Regular cardiac myocyte (primary cell): ENCODE measurements at places on chromosomes 5 and 9. TPM values are rescaled to one million over a fixed set of nuclear protein-coding genes. Genes with fewer than 3 reads are reported as not detected.

Gene OSMR
- total RNA-seq: 50.4 and 109 TPM in 2 replicates

Gene TRPM3
- total RNA-seq: 1.7 and 3.1 TPM in 2 replicates

Gene PDE6A
- not detected in 2 replicates for total RNA-seq

Gene SLC4A9
- under 0.01 TPM in 1 of 2 replicates, not detected in the other for total RNA-seq

Gene SLCO4C1
- total RNA-seq: under 0.01 TPM in 2 replicates

Gene LHX3
- total RNA-seq: under 0.01 TPM in 1 of 2 replicates, not detected in the other

Gene LYRM7
- 8.8 and 11.3 TPM in 2 replicates for total RNA-seq

Gene RNF183
- not detected in 2 replicates for total RNA-seq
